ENCODE measurements at places on chromosomes 12 and 14. TPM values are rescaled to one million over a fixed set of nuclear protein-coding genes. Genes with fewer than 3 reads are reported as not detected.

Gene CAPZA3
- not detected for polyA plus RNA-seq

Gene AQP6
- polyA plus RNA-seq = 0.03 TPM

Gene TMEM63C
- 0.20 TPM for polyA plus RNA-seq

Gene IL31
- polyA plus RNA-seq = not detected

Gene C14orf39
- 0.08 TPM for polyA plus RNA-seq

Gene ASIC1
- 0.69 TPM for polyA plus RNA-seq

Gene PRIMA1
- polyA plus RNA-seq = 0.22 TPM

Gene GUCY2C
- polyA plus RNA-seq = 0.02 TPM

Gene PRH2
- polyA plus RNA-seq = 0.31 TPM

Gene KRT77
- not detected for polyA plus RNA-seq

Gene LAG3
- 1.7 TPM for polyA plus RNA-seq

Gene UTP20
- polyA plus RNA-seq = 1.9 TPM

Gene MYH6
- 0.28 TPM for polyA plus RNA-seq

Gene MYF6
- polyA plus RNA-seq = not detected

Gene PLEKHH1
- 2.9 TPM for polyA plus RNA-seq

Gene SPATA7
- polyA plus RNA-seq = 6.8 TPM

Gene HIGD1C
- polyA plus RNA-seq = not detected

Gene SLCO1B1
- polyA plus RNA-seq = not detected

Gene VWF
- 65.6 TPM for polyA plus RNA-seq

Gene CLEC4A
- 32.8 TPM for polyA plus RNA-seq

Gene OR5AU1
- not detected for polyA plus RNA-seq

Gene FGF6
- polyA plus RNA-seq = not detected

Gene ZCRB1
- polyA plus RNA-seq = 19.6 TPM

Gene HOXC9
- 0.08 TPM for polyA plus RNA-seq

Gene KSR2
- polyA plus RNA-seq = 0.24 TPM

Gene CMKLR1
- polyA plus RNA-seq = 19.6 TPM

Gene CPNE6
- polyA plus RNA-seq = not detected

Gene GRIP1
- polyA plus RNA-seq = 0.20 TPM

Gene TSPAN19
- 21.5 TPM for polyA plus RNA-seq

Gene POTEM
- polyA plus RNA-seq = not detected

Gene SCARB1
- 11.9 TPM for polyA plus RNA-seq

Gene AQP2
- not detected for polyA plus RNA-seq

Gene RPGRIP1
- 0.33 TPM for polyA plus RNA-seq

Gene KRT82
- not detected for polyA plus RNA-seq

Gene WIF1
- 16.9 TPM for polyA plus RNA-seq

Gene CRY1
- 5.6 TPM for polyA plus RNA-seq

Measured in lung (tissue), 17 donors.